ENCODE measurements at places on chromosomes 12 and 14. TPM values are rescaled to one million over a fixed set of nuclear protein-coding genes. Genes with fewer than 3 reads are reported as not detected.

- no peak overlapping the region for H3K27ac ChIP-seq
- H3K4me3 ChIP-seq: no peak overlapping the region
- H3K36me3 ChIP-seq: no peaks in the 10 kb centered on the region
- no peak for DNase-seq
- H3K4me1 ChIP-seq: peaks cover 31% of the 10 kb centered on the region
These were observed 177.5 kb downstream of the EGLN3 start for GRCh38 chr14:33773205-33774030.

GRCh38 chr14:43903209-43903608 is 603.9 kb downstream of the FSCB start:
- H3K4me1 ChIP-seq: peaks cover 7% of the 10 kb centered on the region
- DNase-seq: no peak
- no peak overlapping the region for H3K27ac ChIP-seq
- no peaks in the 10 kb centered on the region for H3K27me3 ChIP-seq
- no peaks in the 10 kb centered on the region for H3K36me3 ChIP-seq

DNA sequence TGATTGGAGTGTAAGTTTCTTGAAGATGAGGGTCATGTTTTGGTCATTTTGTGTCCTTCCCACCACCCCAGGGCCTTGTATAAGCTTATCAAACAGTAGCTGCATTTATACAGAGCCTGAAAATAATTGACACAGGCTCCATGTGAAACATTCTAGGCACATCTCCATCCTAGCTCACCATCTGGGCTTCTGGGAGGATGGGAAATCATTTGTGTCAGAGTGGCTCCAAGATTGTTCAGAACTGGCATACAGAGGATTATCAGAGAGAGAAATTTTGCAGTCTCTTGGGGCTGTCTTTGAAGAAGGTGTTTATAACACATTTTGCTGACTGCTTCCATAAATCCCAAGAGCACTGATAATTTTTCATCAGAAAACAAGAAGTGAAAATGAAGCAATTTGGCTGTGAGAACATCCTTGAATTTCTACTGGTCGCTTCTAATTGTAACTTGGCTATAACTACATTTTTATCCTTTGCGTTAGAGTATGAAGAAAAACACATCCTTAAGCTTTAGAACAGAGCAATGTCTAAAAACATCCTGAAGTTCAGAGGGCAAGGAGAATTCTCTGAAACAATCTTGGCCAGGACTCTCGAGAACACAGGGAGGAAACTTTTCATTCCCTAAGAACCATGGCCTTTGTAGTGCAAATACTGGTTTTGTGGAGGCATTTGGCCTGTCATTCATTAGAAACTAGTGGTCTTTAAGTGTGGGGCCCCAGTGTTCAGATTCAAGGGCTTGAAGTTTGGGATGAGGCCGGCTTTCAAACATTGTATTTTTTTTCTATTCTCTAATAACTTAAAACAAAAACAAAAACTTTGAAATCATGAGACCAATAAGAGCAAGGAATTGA is 151.1 kb downstream of the DACT1 start:
- no peaks in the 10 kb centered on the region for H3K36me3 ChIP-seq
- H3K4me3 ChIP-seq: no peak overlapping the region
- no peak overlapping the region for H3K27ac ChIP-seq
- peaks cover 24% of the 10 kb centered on the region for H3K27me3 ChIP-seq

The APOF gene
- total RNA-seq: 0.11 TPM
